ENCODE measurements at places on chromosomes 11 and 22. TPM values are rescaled to one million over a fixed set of nuclear protein-coding genes. Genes with fewer than 3 reads are reported as not detected.

Gene DUSP18
- total RNA-seq: 13.7 TPM

DNA sequence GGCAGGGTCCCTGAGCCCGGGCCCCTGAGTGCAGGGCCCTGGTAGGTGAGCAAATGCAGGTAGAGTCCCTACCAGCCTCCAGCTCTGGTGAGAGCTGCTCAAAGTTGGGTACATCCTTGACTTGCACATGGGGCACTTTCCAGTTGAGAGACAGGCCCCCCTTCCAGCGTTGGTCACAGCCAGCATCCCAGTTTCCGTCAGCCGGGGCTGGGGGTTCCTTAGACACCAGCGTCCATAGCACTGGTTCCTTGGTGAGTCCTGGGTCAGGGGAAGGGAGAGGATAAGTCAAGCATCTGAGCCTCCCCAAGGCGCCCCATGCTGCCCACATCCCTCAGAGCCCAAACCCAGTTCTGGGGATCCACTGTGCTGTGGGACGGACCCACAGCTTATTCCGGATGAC, 5.6 kb downstream of the PNPLA5 start:
- peaks cover 36% of the 10 kb centered on the region for H3K27me3 ChIP-seq
- no peak overlapping the region for H3K4me3 ChIP-seq
- no peak for DNase-seq
- no peaks in the 10 kb centered on the region for H3K4me1 ChIP-seq
- no peak overlapping the region for H3K27ac ChIP-seq
- H3K36me3 ChIP-seq: no peaks in the 10 kb centered on the region

GRCh38 chr22:27512283-27512761, 289.2 kb downstream of the MN1 start:
- H3K36me3 ChIP-seq: no peaks in the 10 kb centered on the region
- peak; percentile 43 for DNase-seq
- peaks cover 5% of the 10 kb centered on the region for H3K4me1 ChIP-seq
- no peak overlapping the region for H3K4me3 ChIP-seq

Gene DCHS1
- 17.7 TPM for total RNA-seq

DNA sequence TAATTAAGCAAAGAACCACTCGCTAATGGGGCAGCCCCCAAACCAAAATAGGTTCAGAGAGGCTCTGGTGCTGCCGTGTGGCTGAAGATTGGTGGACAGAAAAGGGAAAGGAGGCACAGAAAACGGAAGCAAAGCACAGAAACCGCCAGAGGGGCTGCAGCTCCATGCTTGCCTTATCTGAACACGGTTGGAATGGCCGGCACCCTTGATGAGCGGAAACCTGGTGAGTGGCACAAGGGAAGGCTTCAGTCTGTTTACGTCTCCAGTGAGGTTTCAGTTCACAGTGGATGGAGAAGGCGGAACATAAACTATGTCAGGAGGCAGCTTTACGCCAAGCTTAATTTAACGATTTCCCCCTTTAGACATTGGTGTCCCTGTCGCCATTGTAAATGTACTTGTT, 5.2 kb upstream of the PRR33 start:
- H3K36me3 ChIP-seq: no peaks in the 10 kb centered on the region
- no peak overlapping the region for H3K27ac ChIP-seq
- H3K4me3 ChIP-seq: no peak overlapping the region
- no peak for DNase-seq

Gene MYOD1
- not detected for total RNA-seq

DNA sequence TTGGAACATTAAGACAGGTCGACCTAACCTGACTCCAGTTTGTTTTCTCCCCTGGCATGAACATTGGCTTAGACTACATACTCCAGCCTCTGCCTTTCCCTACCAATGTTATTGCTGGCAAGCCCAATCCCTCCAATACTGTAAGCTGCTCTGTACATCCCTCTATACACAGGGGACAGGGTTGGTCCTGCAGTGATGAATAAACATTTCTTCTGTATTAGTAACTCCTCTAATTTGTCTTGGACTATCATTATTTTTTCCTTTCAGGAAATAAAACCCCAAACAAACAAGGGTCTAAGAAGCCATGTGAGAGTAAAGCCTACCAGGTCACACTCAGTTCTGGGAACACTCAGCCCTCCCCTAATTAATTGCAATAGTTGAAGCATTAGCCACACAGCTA, 35.1 kb upstream of the FJX1 start:
- peaks cover 20% of the 10 kb centered on the region for H3K27me3 ChIP-seq
- H3K4me1 ChIP-seq: no peaks in the 10 kb centered on the region
- no peak overlapping the region for H3K4me3 ChIP-seq
- H3K27ac ChIP-seq: no peak overlapping the region

DNA sequence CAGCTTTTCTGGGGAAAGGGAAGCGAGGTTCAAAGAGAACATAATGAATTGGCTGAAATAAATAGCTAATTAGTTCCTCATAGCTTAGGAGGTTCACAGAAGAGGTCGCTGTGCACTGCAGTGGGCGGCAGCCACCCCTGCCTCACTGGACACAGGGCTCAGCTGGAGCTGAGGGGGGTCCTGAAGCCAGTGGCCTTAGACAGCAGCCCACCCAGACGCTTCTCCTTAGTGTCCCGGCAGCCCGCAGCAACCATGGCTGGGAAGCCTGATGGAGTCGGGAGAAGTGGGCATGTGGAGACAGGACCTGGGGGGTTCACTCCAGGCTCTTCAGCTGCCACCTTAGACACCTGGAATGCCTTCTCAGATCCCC, 75.4 kb downstream of the TRIM29 start:
- H3K4me1 ChIP-seq: no peaks in the 10 kb centered on the region
- H3K27ac ChIP-seq: no peak overlapping the region
- no peaks in the 10 kb centered on the region for H3K27me3 ChIP-seq
- H3K4me3 ChIP-seq: no peak overlapping the region
- H3K36me3 ChIP-seq: no peaks in the 10 kb centered on the region
- no peak for DNase-seq

Gene ZC3H12C
- 6.4 TPM for total RNA-seq

Gene APOA5
- total RNA-seq: not detected

Gene TPP1
- 71.0 TPM for total RNA-seq

Gene SLC22A6
- total RNA-seq: not detected

GRCh38 chr11:128796270-128796669, 70.8 kb downstream of the KCNJ1 start:
- no peak overlapping the region for H3K4me3 ChIP-seq
- H3K27ac ChIP-seq: no peak overlapping the region
- no peaks in the 10 kb centered on the region for H3K36me3 ChIP-seq
- no peak for DNase-seq
- H3K27me3 ChIP-seq: no peaks in the 10 kb centered on the region

Gene CASP12
- total RNA-seq: not detected

DNA sequence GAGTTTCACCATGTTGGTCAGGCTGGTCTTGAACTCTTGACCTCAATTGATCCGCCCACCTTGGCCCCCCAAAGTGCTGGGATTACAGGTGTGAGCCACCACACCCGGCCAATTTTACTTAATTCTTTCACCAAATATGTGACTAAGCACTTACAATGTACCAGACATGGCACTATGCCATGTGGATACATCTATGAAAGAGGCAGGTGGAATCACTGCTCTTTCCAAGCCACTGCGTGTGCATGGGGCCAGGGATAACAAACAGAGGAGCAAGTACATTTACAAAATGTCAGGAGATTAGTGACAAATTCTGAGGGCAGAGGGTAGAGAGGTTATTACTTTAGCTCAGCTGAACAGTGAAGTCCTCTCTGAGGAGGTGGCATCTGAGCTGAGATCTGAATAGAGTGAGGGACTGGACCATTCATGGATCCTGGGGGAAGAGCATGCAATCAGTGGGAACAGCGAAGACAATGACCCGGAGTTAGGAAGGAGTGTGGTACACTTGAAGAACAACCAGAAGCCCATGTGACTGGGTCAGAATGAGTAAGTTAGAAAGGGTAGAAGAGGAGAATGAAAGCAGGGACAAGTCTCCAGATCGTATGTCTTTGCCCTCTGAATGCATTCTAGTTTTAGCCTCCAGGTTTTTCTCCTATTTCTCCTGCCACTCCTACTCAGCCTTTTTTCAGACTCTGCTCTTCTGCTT, 38.3 kb upstream of the GRAMD1B start:
- no peak overlapping the region for H3K27ac ChIP-seq
- DNase-seq: no peak
- H3K27me3 ChIP-seq: no peaks in the 10 kb centered on the region
- no peak overlapping the region for H3K4me3 ChIP-seq

Gene SUSD2
- total RNA-seq: 67.7 TPM

DNA sequence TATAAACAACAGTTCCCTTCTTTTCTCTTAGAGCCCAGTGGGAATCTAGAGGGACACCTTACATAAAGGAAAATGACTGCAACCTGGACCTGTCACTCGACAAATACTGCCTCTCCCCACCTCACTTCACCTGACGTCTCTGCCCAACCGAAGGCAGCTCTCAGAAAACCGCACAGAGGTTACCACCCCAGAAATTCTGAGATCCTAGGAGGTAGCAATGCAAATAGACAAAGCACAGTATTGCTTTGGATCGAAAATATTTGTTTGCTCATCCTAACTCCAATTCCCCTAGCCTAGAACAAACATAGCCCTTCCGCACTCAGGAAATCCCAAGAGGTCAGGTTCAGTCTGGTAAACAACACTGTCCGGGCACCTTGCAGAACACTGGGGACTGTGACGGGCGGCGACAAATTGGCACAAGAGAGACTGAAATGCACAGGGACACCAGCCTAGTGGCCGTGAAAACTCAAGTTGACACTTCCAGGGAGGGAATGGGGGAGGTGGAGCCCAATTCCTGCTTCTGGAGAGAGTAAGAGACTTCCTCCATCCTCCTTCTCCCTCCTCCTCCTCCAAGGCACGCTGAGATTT, 420 bp upstream of the TRIM44 start:
- peak overlapping the region; percentile 99 for H3K27ac ChIP-seq
- H3K36me3 ChIP-seq: no peaks in the 10 kb centered on the region
- H3K4me1 ChIP-seq: peaks cover 20% of the 10 kb centered on the region
- peaks cover 7% of the 10 kb centered on the region for H3K27me3 ChIP-seq
- peak overlapping the region; percentile 87 for H3K4me3 ChIP-seq
- peak; percentile 19 for DNase-seq

Gene SAA4
- total RNA-seq: not detected

GRCh38 chr11:73012121-73012863, 129.8 kb downstream of the FCHSD2 start:
- H3K27ac ChIP-seq: no peak overlapping the region
- H3K4me1 ChIP-seq: no peaks in the 10 kb centered on the region
- no peaks in the 10 kb centered on the region for H3K27me3 ChIP-seq
- no peak for DNase-seq
- H3K36me3 ChIP-seq: no peaks in the 10 kb centered on the region

- no peak overlapping the region for H3K27ac ChIP-seq
- DNase-seq: no peak
- no peaks in the 10 kb centered on the region for H3K36me3 ChIP-seq
- no peaks in the 10 kb centered on the region for H3K4me1 ChIP-seq
- no peak overlapping the region for H3K4me3 ChIP-seq
These were observed 197.8 kb downstream of the MN1 start for GRCh38 chr22:27603800-27604144.

Gene NCAM1
- total RNA-seq: 16.8 TPM

- peak overlapping the region; percentile 66 for H3K27ac ChIP-seq
- peak; percentile 71 for DNase-seq
- H3K4me1 ChIP-seq: peaks cover 22% of the 10 kb centered on the region
- no peaks in the 10 kb centered on the region for H3K27me3 ChIP-seq
These were observed 68.1 kb downstream of the CSTPP1 start for GRCh38 chr11:47004595-47005033.

Gene MS4A6E
- not detected for total RNA-seq

GRCh38 chr11:44557464-44557863, 8.0 kb upstream of the CD82 start:
- no peaks in the 10 kb centered on the region for H3K36me3 ChIP-seq
- no peak overlapping the region for H3K27ac ChIP-seq
- no peak overlapping the region for H3K4me3 ChIP-seq
- no peak for DNase-seq
- H3K4me1 ChIP-seq: peaks cover 4% of the 10 kb centered on the region
- H3K27me3 ChIP-seq: no peaks in the 10 kb centered on the region

GRCh38 chr22:28711820-28712777, 29.5 kb downstream of the CHEK2 start:
- peak overlapping the region; percentile 69 for H3K27ac ChIP-seq
- DNase-seq: no peak
- no peaks in the 10 kb centered on the region for H3K36me3 ChIP-seq
- H3K27me3 ChIP-seq: no peaks in the 10 kb centered on the region

Gene KRTAP5-2
- not detected for total RNA-seq

DNA sequence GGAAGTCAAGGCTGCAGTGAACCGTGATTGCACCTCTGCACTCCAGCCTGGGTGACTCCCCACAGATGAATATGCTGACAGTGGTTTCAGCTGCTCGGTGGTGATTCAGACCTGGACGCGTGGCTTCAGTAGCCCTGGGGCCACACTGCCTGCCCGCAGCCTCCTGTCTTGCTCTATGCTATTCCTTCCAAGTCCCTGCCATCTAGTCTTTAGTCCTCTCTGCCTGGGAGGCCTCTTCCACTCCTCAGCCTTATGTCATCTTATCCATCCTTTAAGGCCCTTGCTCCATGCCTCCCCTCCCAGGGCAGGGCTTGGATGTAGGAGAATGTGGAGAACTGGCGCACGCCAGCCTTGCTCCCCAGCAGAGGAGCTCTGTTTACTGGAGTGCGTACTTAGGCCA, 23.0 kb downstream of the YDJC start:
- DNase-seq: no peak
- H3K4me3 ChIP-seq: no peak overlapping the region
- H3K4me1 ChIP-seq: no peaks in the 10 kb centered on the region
- H3K27ac ChIP-seq: no peak overlapping the region
- no peaks in the 10 kb centered on the region for H3K27me3 ChIP-seq
- peaks cover 9% of the 10 kb centered on the region for H3K36me3 ChIP-seq

- H3K4me1 ChIP-seq: no peaks in the 10 kb centered on the region
- no peak for DNase-seq
- no peak overlapping the region for H3K4me3 ChIP-seq
These were observed 123.6 kb upstream of the TP53AIP1 start for GRCh38 chr11:129066229-129066628.

DNA sequence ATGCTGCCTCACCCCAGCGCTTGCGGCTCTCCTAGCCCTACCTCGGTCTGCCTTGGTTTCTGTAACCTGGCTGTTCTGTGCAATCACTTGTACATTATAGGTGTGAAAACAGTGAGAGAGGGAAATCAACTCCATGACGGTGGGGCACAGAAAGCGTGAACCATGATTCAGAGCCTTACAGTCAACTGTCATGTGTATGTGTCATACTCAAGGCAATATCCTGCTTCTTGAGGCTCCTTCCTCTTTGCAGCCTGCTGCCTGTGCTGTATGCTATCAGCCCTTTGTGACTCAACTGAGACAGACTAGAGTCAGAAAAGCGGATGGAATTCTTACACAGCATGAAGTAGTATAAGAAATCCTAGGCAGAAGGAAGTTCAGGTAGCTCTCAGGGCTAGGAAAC, 2.1 kb downstream of the NRIP3 start:
- no peaks in the 10 kb centered on the region for H3K36me3 ChIP-seq
- no peak overlapping the region for H3K4me3 ChIP-seq
- no peak overlapping the region for H3K27ac ChIP-seq
- peaks cover 47% of the 10 kb centered on the region for H3K27me3 ChIP-seq
- H3K4me1 ChIP-seq: peaks cover 20% of the 10 kb centered on the region
- DNase-seq: no peak
